ELR (cell line): ENCODE measurements at places on chromosomes 3 and 15.

- DNase-seq = no peak
Observed at GRCh38 chr3:56086355-56086754, 381.9 kb downstream of the ERC2 start.

DNA sequence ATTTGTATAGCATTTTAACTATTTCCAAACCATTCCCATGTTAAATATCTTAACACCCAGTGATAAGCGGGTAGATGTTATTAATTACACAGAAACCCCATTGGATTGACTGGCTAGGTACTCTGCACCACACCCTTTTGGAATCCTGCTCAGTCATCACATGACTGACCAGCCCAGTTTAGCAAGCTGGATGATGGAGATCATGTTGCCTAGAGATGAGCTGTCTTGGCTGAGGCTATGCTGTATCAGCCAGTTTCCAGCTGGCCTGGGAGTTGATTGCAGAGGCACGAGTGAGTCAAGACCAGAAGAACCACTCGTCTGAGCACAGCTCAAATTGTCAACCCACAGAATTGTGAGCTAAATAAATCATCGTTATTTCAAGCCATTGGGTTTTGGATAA, 124.6 kb downstream of the ZNF621 start:
- DNase-seq = no peak

GRCh38 chr3:151293127-151293526, 14.8 kb upstream of the P2RY14 start:
- DNase-seq = no peak

DNA sequence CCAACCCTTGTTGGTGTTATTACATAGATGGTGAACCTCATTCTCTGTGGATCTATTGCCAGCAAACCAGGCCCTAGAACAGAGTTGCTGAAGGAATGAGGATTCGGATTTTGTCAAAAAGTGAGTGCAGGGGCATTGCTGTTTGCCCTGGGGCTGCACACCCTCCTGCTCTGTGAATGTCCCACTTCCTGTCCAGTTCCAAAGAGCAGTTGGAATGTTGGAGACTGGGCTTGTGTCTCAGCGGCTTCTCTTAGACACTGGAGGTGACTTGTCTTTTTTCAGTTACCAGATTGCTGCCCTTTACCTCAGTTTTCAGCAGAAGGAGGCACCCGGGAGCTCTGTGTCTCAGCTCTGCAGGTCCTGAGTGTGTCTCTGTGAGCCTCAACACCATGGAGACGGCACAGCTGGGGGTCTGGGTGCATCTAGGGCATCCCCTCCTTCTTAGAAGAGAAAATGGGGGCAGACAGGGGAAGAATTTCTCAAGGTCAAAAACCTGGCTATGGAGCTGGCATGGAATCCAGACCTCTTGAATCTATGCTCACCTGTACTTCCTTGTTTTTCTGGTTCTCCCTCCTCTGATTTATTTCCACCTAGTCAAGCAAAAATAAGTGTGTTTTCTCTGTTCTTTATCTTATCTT, 46.3 kb downstream of the LIMD1 start:
- DNase-seq = peak; percentile 29
